ENCODE measurements at places on chromosomes 3 and 15.

- no peak for DNase-seq
Observed at GRCh38 chr3:128991355-128991895, 2.5 kb downstream of the CFAP92 start.

GRCh38 chr3:188053710-188054380, 100.1 kb upstream of the LPP start:
- DNase-seq = no peak

DNA sequence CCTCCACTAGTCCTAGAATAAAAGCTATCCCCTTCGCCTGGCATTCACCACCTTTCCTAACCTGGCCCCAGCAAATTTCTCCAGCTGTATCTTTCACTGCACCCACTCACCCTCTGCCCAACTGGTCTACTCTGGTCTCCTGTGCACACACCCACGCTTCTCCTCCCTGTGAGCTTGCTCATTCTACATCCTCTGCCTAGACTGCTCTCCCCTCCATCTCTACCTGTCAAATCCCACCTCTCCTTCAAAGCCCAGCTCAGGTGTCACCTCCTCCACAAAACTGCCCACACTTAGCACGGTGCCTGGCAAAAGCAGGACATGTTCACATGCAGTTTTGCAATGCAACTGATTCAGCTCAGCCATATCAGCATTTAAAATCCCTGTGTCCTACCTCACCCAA, 45.8 kb upstream of the NTRK3 start:
- DNase-seq = no peak

GRCh38 chr15:66925721-66926120, 139.7 kb upstream of the SMAD3 start:
- no peak for DNase-seq

GRCh38 chr3:194397757-194398312, 1.2 kb downstream of the GP5 start:
- DNase-seq = peak; percentile 8

DNA sequence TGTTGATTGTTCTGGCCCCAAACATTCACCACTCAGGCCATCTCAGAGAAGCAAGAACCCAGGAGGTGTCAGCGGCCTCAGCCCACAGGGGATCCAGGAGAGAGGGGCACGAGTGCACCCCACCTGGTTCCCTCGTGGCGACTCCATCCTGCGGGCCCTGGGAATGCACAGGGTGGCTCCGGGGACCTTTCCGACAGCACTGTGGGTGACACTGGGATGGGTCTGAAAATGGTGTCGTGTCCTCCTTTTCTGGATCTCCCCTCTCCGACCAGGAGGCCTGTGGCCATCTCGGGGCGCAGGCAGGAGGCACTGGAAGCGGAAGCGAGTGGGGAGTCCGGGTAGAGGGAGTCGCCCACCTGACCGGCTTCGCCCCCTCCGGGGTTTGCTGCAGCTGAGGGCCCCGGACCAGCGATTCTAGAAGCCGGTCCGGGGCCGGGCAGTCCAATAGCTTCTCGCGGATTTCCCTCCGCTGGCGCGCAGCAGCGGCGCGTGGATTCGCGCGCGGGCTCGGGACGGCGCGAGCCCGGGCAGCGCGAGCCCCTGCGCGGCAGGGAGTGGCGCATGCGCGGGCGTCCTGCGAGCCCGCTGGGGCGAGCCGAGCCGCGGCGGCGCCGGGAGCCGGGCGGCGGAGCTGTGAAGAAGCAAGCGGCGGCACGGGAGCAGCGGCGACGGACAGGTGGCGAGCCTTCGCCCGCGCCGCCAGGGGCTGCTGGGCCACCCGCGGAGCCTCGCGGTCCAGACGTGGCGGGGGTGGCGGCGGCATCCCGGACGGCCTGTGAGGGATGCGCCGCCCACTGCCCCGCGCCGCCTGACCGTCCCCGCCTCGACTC, at the start of gene DOCK3:
DOCK3 (plus strand) TSS at position 579 of the 830 bp plus-strand sequence. CDS start 337 bp downstream, outside the sequence.
- DNase-seq = peak; percentile 10

DNA sequence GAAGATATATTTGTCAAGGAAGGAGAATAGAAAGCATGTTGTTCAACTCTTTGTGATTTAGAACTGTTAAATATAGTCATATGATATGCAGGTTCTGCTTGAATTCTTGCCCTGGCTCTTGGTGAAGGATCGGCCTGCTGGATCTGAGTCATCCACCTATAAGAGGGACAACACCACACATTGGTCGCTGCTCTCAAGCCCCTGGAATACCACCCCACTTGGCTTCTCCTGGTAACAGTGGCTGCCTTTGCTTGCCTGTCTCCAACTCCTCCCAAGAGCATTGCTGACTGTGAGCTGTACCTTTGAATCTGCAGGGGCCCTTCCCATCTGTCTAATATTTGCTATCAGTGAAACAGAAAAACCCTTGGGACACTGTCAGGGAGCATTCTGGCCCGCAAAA, 78.9 kb upstream of the DGKG start:
- no peak for DNase-seq

GRCh38 chr3:196641333-196642054, 2.0 kb downstream of the NRROS start:
- DNase-seq = no peak

DNA sequence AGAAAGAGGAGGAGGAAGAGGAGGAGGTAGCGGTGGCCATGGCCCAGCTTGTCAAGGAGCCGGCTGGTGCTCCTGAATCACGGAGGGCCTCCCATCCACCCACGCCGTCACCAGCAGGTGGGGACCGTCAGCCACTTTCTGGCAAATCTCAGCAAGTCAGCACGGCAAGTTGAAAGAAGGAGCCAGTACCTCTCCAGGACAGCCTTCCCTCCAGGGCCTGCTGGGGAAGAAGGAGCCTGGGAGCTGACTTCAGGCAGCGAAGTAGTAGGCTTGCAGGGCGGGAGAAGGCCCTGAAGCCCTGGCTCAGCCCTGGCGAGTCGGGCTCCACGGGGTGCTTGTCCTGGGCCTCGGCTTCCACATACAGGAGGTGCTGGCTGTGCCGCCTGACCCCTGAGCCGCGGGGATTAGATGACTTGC, 99.2 kb upstream of the TRPM1 start:
- no peak for DNase-seq
